ENCODE measurements at places on chromosomes 16 and 17.

- peak; percentile 26 for DNase-seq
Measured at GRCh38 chr16:2486645-2487516, 12.0 kb downstream of the TBC1D24 start.

GRCh38 chr17:28057731-28058246, 15.3 kb downstream of the NLK start:
- peak; percentile 21 for DNase-seq

DNA sequence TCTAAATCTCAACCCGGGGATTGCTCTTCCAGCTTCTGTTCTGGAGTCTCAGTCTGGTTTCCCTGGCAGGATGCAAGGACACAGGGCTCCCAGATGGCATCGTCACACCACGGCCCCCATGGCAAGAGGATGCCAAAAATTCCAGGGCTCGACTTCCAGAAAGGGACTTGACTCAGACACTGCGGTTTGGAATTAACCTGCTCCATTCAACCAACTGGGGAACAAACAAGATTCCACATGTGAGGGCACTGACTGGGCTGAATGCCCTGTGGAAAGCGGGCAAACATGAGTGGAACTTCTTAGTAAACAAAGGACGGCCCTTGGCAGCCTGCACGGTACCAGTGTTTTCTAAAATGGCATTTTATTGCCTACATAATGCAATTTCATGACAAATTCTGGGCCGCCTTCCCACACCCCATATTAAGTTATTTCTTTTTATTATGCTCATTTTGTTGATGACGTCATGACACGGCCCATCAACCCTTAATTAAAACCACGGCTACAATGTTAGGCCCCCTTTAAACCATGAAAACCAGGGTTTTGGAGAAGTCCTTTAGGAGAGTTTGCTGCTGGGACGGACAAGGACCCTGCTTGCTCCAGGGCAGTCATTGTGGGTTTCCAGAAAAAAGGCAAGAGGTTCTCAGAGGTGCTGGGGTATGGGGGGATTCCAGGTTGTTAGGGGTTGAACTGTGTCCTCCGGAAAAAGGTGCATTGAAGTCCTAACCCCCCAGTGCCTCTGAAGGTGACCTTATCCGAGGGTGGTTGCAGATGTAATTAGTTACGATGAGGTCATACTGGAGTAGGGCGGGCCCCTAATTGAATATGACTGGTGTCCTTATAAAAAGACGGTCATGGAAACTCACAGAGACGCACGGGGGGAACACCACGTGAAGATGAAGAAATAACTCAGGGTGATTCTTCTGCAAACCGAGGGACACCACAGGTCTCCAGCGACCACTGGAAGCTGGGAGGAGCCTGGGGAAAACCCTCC, 205.6 kb downstream of the FOXL1 start:
- peak; percentile 52 for DNase-seq

GRCh38 chr16:76665571-76666275, 388.5 kb downstream of the CNTNAP4 start:
- DNase-seq: no peak
